Activated B cell treated with CpG ODN at 0.5 μM for 24 hours (primary cell): ENCODE measurements at places on chromosomes 1 and 21.

- no peaks in the 10 kb centered on the region for H3K27me3 ChIP-seq
- no peak overlapping the region for H3K27ac ChIP-seq
- no peaks in the 10 kb centered on the region for H3K4me1 ChIP-seq
- no peak for DNase-seq
- no peaks in the 10 kb centered on the region for H3K36me3 ChIP-seq
- no peak overlapping the region for H3K4me3 ChIP-seq
These were observed 688.9 kb upstream of the ADGRL2 start for GRCh38 chr1:81111818-81112217.

DNA sequence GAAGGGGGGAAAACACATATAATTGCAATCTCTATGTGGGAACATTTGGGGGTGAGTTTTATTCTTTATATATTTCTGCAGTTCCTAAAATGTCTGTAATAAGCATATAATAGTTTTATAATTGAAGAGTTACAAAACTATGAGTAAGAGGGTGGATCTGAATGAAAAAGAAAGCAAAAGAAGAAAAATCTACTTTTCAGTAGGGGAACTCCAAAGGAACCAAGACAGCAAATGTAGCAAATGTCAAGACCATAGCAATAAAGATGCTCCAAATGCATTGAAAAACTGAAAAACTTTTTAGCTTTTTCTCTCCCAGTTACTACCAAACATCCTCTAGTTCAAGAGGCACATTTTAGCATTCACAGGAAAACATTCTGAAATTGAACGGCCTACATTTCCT is 434.8 kb downstream of the LMO4 start:
- no peak for DNase-seq
- no peaks in the 10 kb centered on the region for H3K27me3 ChIP-seq
- H3K4me3 ChIP-seq, result no peak overlapping the region
- H3K36me3 ChIP-seq, result no peaks in the 10 kb centered on the region

GRCh38 chr1:214401666-214402065 is 120.7 kb downstream of the SMYD2 start:
- no peak overlapping the region for H3K27ac ChIP-seq
- DNase-seq, result no peak
- H3K27me3 ChIP-seq, result peaks cover 4% of the 10 kb centered on the region
- no peaks in the 10 kb centered on the region for H3K4me1 ChIP-seq

- H3K4me3 ChIP-seq, result no peak overlapping the region
- H3K4me1 ChIP-seq, result no peaks in the 10 kb centered on the region
- no peak for DNase-seq
- H3K27ac ChIP-seq, result no peak overlapping the region
These were observed 10.9 kb downstream of the IGSF21 start for GRCh38 chr1:18118491-18118890.

DNA sequence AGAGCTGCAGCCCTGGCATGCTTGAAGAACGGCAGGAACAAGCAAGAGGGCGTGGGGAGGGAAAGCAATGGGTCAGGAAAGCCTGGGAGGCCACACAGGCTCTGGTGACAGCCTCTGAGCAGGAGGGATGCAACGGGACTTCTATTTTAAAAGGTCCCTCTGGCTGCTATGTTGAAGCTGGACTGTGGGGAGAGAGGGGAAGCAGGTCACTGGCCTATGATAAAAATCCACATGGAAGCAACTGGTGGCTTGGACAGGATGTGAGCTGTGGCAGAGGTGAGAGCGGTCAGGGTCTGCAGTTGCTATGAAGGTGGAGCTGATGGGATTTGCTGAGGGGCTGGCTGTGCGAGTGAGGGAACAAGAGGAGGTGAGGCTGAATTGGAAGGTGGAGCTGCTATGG is 11.2 kb downstream of the PADI1 start:
- H3K4me3 ChIP-seq, result no peak overlapping the region
- H3K27me3 ChIP-seq, result peaks cover 27% of the 10 kb centered on the region
- peaks cover 8% of the 10 kb centered on the region for H3K4me1 ChIP-seq

- no peaks in the 10 kb centered on the region for H3K36me3 ChIP-seq
- H3K27me3 ChIP-seq, result peaks cover 38% of the 10 kb centered on the region
- H3K4me3 ChIP-seq, result no peak overlapping the region
- no peak overlapping the region for H3K27ac ChIP-seq
- peaks cover 4% of the 10 kb centered on the region for H3K4me1 ChIP-seq
These were observed 18.7 kb downstream of the UBL4B start for GRCh38 chr1:110130989-110131388.

- peaks cover 7% of the 10 kb centered on the region for H3K27me3 ChIP-seq
- H3K36me3 ChIP-seq, result no peaks in the 10 kb centered on the region
- H3K4me1 ChIP-seq, result peaks cover 2% of the 10 kb centered on the region
- H3K4me3 ChIP-seq, result no peak overlapping the region
- no peak for DNase-seq
These were observed 27.0 kb upstream of the ST6GALNAC5 start for GRCh38 chr1:76840278-76840677.

GRCh38 chr1:75234562-75234961 is 100.4 kb downstream of the LHX8 start:
- H3K4me3 ChIP-seq, result no peak overlapping the region
- H3K27ac ChIP-seq, result no peak overlapping the region
- H3K36me3 ChIP-seq, result no peaks in the 10 kb centered on the region
- peaks cover 2% of the 10 kb centered on the region for H3K27me3 ChIP-seq
- DNase-seq, result no peak

DNA sequence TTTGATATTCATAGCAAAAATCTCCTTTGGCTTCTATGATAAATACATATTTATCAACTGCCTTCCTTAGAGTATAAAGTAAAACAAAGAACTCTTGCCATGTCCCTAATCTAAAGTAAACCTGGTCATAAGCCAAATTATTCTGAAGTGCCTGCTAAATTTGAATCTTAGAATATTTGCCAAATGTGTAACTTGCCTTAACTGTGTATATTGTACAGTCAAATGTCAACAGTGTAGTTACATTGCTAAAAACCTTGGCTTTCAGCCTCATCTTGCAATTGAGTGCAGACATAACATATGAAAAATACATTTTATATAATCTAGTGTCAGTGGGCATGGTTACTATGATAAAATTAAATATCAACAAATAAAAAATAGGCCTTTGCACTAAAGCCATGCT is 583.4 kb upstream of the ADAMTS5 start:
- H3K4me1 ChIP-seq, result no peaks in the 10 kb centered on the region
- DNase-seq, result no peak
- H3K27me3 ChIP-seq, result no peaks in the 10 kb centered on the region

GRCh38 chr1:235852887-235853286 is 13.8 kb downstream of the LYST start:
- DNase-seq, result no peak
- no peak overlapping the region for H3K4me3 ChIP-seq
- H3K36me3 ChIP-seq, result peaks cover 22% of the 10 kb centered on the region
- H3K27me3 ChIP-seq, result no peaks in the 10 kb centered on the region
- peaks cover 85% of the 10 kb centered on the region for H3K4me1 ChIP-seq

DNA sequence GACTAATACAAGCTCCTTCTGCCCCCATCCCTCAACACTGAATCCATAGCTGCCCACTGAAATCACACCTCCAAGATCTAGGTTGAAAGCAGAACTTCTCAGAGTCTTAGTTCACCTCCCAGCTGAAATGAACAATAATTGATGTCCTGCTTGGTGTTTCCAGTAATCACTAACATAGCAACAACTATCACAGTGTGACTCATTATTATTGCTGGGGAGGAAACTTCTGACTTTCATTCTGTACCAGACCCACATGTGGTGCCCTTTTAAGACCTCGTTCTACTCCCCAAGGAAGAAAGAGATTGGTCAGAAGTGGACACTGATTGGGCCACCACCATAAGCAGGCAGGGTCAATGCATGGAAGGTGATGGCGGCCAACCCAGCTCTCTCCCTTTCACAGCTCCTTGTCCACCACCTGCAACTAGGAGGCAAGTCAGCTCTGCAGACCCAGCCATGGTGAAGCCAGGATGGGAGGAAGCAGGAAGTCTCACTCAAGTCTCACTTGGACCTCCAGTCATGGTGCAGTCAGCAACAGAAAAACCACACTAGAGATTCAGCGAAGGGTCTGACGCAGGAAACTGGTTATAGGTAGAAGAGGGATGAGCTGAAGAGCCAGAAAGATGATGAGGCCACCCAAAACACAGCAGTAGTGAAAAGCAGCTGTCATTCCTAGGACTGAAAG is 720.2 kb downstream of the PTPRU start:
- no peaks in the 10 kb centered on the region for H3K4me1 ChIP-seq
- no peak for DNase-seq
- H3K4me3 ChIP-seq, result no peak overlapping the region
- H3K36me3 ChIP-seq, result no peaks in the 10 kb centered on the region
- peaks cover 2% of the 10 kb centered on the region for H3K27me3 ChIP-seq
- H3K27ac ChIP-seq, result no peak overlapping the region

DNA sequence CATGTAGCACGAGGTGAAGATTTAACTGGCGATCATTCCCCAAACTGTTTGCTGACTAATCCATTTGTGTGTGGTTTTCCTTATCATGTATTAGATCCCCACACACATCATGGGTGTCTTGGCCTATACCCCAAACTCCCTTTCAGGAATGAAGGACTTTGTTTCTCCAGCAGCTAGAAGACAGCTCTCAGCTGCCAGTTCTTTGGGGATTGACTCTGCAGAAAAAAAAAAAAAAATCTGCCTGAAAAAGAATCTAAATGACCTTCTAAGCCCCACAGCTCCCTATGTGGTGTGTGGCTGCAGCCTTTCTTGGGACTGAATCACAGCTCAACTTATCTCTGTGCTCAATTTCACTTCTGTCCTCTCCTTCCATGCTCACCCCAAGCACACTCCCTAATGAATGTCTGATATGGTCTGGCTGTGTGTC is 256.3 kb upstream of the DUSP10 start:
- peaks cover 16% of the 10 kb centered on the region for H3K4me1 ChIP-seq
- no peak overlapping the region for H3K4me3 ChIP-seq
- no peaks in the 10 kb centered on the region for H3K27me3 ChIP-seq
- no peak for DNase-seq
- H3K36me3 ChIP-seq, result no peaks in the 10 kb centered on the region
- H3K27ac ChIP-seq, result no peak overlapping the region

DNA sequence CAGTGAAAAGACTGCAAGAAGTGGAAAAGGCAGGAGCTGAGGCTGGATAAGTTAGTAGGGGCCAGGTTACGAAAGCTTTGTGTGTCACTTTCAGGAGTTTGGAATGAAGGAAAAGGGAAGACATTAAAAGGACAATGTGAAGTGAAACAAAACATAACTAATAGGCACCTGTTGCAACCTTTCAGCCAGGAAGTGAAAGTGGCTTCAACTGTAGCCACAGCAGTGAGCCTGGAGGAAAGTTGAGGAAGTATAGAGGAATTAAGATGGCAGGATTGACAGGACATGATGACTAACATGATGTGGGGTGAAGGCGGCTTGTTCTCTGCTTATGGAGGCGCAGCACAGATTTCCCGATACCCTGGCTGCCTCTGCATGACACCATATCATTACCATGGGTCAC is 68.9 kb downstream of the C4BPA start:
- H3K4me1 ChIP-seq, result peaks cover 8% of the 10 kb centered on the region
- H3K27me3 ChIP-seq, result no peaks in the 10 kb centered on the region
- DNase-seq, result no peak

DNA sequence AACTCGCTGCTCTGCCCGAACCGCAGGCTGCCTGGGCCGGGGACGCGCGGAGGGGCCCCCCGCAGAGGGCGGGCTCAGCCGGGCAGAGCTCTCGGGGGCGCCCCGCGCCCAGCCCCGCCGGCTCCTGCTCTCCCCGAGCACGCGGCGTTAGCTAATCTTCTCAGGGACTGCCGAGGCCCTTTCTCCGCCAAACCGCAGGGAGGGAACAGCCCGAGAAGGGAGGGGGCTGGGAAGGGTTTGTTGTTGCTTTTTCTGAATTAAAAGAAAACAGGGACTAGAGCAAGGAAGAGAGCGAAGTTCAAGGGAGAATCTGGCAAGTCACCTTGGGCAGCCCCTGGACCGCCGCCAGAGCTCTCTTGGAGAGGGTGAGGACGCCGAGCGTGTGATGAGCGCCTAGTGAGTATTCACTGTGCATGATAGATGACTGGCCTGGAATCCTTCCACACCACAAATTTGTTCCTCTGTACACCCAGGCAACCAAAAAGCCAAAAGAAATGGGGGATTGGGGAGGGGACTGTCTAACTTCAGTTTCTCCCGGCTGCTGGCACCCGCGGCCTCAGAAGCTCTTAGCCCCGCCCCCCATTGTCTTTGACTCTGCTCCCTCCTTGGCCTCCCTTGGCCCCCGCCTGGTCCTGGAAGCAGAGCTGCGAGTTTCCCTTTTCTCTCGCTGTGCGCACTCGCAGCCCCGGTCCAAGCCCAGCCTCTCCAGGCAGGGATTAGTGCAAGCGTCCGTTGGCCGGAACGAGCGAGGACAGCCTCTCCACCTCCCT is 19.7 kb upstream of the LMX1A start:
- peaks cover 71% of the 10 kb centered on the region for H3K27me3 ChIP-seq
- peaks cover 20% of the 10 kb centered on the region for H3K4me1 ChIP-seq
- peak overlapping the region; percentile 45 for H3K4me3 ChIP-seq

GRCh38 chr1:172969611-172970010 is 81.1 kb downstream of the TNFSF18 start:
- no peak overlapping the region for H3K27ac ChIP-seq
- H3K36me3 ChIP-seq, result no peaks in the 10 kb centered on the region

DNA sequence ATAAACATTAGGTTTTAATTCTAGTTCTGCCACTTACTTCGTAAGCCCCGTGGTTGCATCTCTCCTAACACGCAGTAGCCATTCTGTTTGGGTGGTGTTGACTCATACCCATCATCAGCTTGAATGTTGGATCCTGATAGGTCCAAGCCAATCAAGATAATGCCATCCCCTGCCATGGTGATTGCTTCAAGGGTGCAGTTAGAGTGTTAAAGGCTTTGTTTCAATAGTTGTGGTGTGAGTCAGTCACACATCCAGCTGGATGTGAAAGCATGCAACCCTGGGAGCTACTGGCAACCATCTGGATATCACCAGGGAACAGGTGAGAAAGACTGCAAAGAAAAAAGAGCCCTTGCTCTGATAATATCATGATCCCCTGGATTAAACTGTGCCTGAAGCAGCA is 69.1 kb downstream of the OMA1 start:
- no peaks in the 10 kb centered on the region for H3K27me3 ChIP-seq
- H3K4me1 ChIP-seq, result no peaks in the 10 kb centered on the region
- DNase-seq, result no peak
- H3K27ac ChIP-seq, result no peak overlapping the region
- H3K36me3 ChIP-seq, result peaks cover 43% of the 10 kb centered on the region

GRCh38 chr1:85343213-85343611 is 66.8 kb upstream of the BCL10 start:
- DNase-seq, result no peak
- H3K27ac ChIP-seq, result no peak overlapping the region
- H3K4me3 ChIP-seq, result no peak overlapping the region
- H3K4me1 ChIP-seq, result no peaks in the 10 kb centered on the region
- H3K27me3 ChIP-seq, result peaks cover 5% of the 10 kb centered on the region

- H3K4me1 ChIP-seq, result peaks cover 3% of the 10 kb centered on the region
- H3K36me3 ChIP-seq, result peaks cover 95% of the 10 kb centered on the region
- no peak for DNase-seq
- no peak overlapping the region for H3K4me3 ChIP-seq
These were observed 7.9 kb upstream of the A3GALT2 start for GRCh38 chr1:33328817-33329216.

GRCh38 chr1:53143527-53143926 is 1.1 kb upstream of the SLC1A7 start:
- no peaks in the 10 kb centered on the region for H3K4me1 ChIP-seq
- H3K27me3 ChIP-seq, result peaks cover 8% of the 10 kb centered on the region
- no peak for DNase-seq
- no peaks in the 10 kb centered on the region for H3K36me3 ChIP-seq
- no peak overlapping the region for H3K27ac ChIP-seq
